ENCODE measurements at places on chromosomes 7 and 10. TPM values are rescaled to one million over a fixed set of nuclear protein-coding genes. Genes with fewer than 3 reads are reported as not detected.

SEMA4G gene
- total RNA-seq: 4.3 TPM

MLXIPL gene
- 36.4 TPM for total RNA-seq

LRRC17 gene
- total RNA-seq: 22.3 TPM

SPDYE2 gene
- total RNA-seq: not detected

DNA sequence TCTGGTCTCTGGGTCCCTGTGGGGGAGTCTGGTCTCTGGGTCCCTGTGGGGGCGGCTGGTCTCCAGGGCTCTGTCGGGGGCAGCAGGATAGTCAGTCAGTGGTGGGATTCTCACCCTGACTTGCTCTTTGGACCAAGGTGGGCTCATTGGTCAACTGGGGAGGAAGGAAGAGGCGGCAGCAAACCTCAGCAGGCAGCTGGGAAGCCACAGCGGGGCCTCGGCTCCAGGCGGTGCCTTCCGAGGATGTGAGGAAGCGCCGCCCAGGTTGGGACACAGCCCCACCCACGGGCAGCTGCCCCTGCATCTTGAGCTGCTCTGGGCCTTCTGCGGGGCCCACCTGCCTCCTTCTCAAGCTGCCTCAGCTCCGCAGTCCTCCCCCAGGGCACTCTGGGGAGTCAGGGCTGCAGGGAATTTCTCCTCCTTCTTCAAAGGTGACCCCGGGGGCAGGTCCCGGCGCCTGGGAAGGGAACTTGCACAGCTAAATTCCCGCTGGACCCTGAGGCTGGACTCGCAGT lies 20.4 kb upstream of the KNDC1 start:
- no peak for DNase-seq

DNA sequence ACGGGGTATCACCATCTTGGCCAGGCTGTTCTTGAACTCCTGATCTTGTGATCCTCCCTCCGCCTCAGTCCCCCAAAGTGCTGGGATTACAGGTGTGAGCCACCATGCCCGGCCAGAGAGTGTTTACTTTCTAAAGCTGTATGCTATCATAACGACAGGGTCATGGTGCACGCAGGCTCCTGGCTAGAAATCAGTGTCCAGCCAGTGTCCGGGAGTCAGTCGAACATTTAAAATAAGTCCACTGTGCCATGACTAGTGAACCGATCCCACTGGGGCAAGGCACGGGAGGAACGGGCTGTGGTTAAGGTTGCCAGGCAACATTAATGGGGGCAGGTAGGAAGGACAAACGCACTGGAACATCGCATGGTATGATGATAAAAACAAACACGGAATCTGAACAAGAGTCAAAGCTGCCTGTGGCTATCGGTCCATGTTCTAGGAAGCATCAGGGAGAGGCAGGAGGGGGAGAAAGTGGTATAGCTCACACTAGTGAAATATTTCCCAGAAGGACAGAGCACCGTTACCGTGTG lies 89.0 kb upstream of the SEPHS1 start:
- no peak for DNase-seq

- no peak for DNase-seq
These were observed 257.7 kb upstream of the GLI3 start for GRCh38 chr7:42494736-42495135.

CCL24 gene
- not detected for total RNA-seq

DNA sequence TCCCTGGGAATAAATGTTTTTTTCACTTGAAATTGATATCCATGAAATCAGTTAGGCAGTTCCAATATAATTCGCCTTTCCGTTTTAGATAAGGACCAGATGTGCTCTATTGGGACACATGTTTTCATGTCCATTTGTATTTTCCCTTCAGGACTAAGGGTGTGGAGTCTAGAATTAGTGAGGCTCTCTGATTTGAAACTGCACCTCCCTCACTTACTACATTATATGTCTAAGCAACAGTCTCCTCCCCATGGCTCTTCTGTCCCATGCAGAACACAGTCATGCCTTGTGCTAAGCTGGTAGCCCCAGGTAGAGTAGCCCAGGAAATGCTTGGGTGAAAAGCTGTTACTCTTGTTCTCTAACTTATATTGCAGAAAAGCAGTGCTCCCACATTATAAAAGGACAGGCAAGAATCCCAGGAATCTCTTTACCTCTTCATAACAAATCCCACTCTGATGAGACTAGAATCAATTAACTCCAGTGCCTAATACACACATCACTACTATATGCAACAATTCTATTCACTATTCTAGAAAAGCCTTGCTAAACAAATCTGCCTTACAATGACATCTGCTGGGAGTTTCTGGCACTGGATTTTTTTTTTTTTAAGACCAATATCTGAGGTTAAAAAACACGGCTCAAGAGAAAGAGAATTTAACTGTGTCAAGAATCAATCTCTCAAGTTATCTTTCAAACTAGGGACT lies 293.9 kb downstream of the SNX13 start:
- DNase-seq: no peak

- no peak for DNase-seq
These were observed 42.6 kb downstream of the CNOT4 start for GRCh38 chr7:135467207-135467711.

DNA sequence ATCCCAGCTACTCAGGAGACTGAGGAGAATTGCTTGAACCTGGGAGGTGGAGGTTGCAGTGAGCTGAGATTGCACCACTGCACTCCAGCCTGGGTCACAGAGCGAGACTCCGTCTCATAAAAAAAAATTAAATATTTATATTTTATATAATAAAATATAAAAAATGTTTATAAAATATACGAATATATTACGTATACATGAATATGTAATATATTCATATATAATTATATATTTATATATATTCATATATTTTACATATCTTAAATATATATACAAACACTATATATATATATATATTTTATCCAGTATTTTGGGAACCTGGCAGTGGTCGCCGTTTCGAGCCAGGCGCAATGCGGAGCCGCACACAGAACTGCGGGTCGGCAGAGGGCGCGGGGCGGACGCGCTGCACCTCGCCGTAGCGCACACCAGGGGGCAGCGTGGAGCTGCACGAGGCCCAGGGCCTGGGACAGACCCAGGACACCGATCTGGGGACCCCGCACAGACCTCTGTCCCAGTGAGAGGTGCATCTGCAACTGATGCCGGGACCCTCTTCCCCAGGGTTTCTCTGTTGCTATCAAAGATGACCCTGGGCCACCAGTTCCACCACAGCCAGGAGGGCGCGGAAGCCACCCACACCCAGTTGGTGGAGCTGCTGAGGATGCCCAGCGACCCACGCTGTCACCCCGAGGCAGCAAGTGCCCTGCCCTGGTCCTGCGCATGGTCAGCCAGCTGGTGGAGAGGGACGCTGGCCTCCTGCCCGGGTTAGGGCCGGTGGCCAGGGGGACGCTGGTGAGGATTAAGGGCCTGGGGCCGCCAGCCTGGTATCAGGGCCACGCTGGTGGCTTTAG lies 22.7 kb downstream of the AP5Z1 start:
- DNase-seq: no peak

DNA sequence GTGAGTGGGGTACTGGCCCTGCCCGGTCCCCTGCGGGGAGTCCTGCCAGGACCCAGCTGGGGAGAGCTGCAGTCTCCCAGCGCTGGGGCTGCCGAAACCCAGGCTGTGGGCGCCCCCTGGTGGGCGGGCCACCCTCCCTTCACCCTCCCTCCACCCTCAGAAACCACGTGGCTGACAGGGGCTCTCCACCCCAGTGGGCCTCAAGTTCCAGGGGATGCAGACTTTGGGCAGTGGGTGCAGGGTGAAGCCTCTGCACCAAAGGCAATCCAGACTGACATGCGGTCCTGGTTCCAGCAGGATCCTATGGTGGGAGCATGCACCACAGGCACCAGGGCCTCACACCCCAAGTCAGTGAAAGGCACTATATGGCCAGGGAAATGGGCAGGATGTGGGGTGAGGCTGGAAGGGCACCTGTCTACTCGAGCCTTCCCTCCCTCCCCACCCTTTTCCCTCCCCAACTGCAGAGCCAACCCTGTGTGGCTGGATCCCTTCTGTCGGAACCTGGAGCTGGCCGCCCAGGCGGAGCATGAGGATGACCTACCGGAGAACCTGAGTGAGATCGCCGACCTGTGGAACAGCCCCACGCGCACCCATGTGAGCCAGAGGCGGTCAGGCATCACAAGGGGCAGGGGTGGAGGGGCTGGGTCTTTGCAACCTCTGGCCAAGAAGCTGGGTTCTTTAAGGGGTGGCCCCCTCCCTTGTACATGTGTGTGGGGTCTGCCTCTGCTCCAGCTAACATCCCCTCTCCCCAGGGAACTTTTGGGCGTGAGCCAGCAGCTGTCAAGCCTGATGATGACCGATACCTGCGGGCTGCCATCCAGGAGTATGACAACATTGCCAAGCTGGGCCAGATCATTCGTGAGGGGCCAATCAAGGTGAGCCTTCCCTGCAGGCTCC lies 38.8 kb downstream of the PSAP start:
- DNase-seq: no peak

DNA sequence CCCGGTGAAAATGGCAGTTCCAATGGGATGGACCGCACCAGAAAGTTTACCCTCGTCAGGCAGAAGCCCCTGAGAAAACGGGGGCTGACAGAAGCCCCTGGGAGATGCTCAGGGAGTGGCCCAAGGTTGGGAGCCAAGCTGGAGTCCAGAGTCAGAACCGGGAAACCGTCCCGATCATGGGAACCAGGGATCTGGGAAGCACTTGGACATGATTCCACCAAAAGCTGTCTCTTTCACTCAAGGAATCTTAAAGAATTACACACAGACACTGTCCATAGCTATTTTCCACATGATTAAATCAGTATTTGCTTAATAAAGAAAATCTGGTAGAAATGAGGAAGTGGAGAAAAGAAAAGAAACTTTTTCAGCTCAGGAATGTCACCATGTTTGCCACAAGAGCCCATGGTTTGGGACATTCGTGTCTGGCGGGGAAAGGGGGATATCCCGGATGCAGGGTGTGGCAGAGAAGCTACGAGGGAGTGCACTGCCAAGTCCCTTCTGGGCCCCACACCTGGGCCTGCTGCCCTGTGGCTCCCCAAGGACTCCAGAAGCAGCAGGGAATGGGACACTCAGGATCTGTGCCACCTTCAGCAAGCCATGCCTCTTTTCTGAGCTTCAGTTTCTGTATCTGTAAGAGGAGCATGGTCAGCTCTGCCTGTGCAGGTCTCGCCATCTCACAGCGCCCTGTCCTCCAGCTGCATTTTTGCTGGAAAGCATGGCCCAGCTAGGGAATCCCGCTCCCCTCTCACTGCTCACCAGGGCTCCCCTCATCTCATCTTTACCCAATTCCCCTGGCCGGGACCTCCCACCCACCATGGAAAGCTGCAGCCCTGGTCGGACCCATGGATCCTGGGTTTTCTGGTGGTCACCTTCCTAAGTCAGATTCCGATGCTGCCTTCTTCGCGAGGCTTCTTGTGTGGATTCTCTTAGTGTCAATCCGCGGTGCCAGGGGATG lies 225.1 kb upstream of the GRB10 start:
- no peak for DNase-seq

DNA sequence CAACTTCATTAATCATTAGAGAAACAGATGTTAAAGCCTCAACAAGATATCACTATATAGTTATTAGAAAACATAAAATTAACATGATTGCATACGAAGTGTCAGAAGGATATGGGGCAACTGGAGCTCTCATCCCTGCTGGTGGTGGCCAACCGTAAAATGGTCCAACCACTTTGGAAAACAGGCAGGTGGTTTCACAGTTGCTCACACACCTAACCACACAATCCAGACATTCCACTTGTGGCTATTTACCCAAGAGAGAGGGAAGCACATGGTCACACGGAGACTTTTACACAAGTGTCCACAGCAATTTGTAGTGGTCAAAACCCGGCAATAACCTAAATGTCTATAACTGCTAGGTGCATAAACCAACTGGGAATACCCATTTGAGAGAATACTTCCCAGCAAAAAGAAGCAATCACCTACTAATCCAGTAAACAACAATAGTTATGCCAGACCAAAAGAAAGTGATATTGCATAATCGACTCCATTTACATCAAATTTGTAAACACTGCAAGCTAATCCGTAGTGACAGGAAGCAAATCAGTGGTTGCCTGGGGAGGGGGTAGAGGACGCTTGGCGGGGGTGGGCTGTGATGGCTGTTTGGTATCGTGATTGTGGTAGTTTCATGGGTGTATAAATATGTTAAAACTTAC lies 91.8 kb downstream of the LARP4B start:
- no peak for DNase-seq

GRCh38 chr10:63866075-63866746 lies 345.0 kb downstream of the REEP3 start:
- no peak for DNase-seq

GRCh38 chr10:95214793-95215192 lies 20.8 kb downstream of the ACSM6 start:
- DNase-seq: no peak

PTN gene
- total RNA-seq: 4.7 TPM

DNA sequence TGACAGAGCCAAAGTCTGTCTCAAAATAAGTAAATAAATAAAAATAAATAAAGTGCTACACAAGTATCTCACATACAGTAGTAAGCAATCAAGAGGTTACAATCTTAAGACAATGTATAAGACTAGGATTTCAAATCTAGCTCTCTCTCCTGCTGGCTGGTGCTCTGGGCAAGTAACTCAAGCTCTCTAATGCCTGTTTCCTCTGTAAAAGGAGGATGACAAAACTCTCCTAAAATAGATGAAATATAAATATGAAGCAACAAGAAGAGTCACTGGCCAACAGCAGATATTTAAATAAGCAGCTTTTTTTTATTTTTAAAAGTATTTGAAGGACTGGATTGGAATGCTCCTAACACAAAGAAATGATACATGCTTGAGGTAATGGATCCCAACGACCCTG lies 7.2 kb downstream of the SFMBT2 start:
- DNase-seq: no peak

- DNase-seq: no peak
These were observed 354.9 kb downstream of the CALN1 start for GRCh38 chr7:72057231-72057630.

DNA sequence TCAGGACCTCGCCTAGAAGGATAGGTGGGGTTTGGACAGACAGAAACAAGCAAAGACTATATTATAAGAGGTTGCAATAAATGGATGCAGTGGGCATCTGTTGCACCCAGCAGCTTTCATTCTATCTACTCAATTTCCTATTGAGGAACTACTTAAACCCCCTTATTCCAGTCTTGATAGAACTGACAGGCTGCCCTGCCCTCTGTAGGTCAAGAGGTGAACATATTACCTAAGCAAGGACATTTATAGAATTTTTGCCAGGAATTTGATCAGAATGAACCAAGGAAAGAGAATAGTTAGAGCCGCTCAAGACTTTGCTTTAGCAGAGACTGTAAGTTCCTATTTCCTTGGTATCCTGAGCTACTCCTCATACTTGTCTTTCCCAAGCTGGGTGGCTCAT lies 9.5 kb downstream of the VTI1A start:
- DNase-seq: no peak

DNA sequence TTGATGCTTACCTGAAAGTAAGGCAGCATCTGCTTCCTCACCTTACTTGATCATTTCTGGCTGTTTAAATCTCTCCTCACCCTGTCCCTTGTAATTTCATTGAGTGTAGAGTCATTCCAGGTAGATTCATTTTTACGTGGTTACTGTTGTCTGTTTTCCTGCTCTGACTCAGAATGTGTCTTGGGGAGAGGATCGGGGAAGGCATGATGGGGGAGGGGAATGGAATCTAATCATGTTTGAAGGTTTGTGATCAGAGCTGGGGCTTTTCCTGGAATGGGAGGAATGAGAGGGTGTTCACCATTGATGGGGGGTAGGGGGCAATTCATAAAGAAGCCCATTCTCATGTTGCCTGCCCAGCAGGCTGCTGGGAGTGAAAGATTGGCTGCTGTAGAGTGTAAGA lies 18.7 kb downstream of the SEC24C start:
- no peak for DNase-seq

- no peak for DNase-seq
These were observed 126.6 kb upstream of the PRKCQ start for GRCh38 chr10:6706725-6707124.

GRCh38 chr7:86786376-86786775 lies 142.7 kb downstream of the GRM3 start:
- no peak for DNase-seq

SKAP2 gene
- 29.0 TPM for total RNA-seq

Data from thoracic aorta (tissue), 2 donors.